ENCODE measurements at places on chromosomes 5 and 9.

- DNase-seq, result peak; percentile 39
These were observed 17.6 kb downstream of the TSTD2 start for GRCh38 chr9:97615439-97616072.

GRCh38 chr9:133162861-133163503 is 732 bp downstream of the GBGT1 start:
- no peak for DNase-seq

- no peak for DNase-seq
These were observed 390.3 kb downstream of the CAAP1 start for GRCh38 chr9:26502311-26502710.

DNA sequence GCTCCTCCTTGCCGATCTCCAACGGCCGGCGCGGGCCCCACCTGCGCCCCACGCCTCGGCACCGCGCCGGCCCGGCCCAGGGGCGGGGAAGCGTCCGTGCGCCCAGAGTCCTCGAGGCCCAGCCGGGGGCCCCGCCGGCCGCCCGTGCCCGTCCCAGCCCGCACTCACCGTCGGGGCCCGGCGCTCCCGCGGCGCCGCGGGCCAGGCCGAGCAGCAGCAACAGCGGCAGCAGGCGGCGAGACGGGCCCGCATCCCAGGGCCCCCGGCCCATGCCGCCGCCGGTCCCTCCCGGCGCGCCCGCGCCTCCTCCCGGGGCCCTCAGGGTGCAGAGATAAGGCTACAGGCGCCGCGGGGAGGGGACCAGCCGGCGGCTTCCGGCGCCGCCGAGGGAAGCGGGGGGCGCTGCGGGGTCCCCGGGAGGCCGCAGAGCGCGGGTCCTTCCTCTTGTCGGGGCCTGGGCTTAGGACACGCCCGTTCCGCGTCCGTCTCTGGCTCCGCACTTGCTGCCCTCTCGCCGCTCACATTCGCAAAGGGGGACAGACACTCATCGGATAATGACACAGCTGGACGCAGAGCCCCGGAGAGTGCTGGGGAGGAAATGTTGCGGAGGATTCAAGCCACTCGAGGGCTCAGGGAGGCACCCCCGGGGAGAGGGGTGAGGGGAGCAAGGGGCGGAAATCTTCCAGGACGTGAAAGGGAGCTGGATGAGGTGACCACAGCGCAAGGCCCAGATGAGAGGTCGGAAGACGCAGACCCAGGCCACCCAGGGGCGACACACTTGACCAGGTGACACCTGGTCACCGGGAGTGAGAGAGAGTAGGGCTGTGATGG is at the start of gene SUSD1:
SUSD1 (minus strand) TSS at position 333 of the 831 bp plus-strand sequence; CDS start at position 271, 62 bp downstream.
- peak; percentile 67 for DNase-seq

DNA sequence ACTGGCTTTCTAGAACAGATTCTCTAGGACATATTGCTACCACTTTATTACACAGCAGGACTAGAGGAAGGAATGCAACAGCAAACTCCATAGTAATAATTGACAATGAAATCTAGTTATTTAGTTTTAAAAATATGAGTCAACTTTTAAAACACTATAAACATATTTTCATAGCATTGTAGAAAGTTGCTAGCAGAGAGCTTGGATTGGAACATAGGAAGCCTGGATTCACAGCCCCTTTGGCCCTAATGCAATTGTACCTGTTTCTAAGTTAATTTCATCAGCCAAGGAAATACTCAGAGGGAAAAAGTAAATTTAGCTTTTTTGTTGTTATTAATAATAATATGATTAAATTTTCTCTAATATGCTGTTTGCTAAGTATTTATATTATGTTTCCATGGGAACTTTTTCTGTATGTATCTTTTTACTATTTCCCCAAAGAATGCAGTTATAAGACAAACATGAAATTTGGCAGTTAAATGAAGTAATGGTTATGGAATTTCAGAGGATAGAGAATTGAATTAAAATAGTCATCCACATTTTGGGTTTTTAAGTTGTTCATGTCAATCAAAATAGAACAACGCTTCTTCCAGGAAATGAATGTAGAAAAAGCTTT is 45.6 kb downstream of the VCAN start:
- no peak for DNase-seq

DNA sequence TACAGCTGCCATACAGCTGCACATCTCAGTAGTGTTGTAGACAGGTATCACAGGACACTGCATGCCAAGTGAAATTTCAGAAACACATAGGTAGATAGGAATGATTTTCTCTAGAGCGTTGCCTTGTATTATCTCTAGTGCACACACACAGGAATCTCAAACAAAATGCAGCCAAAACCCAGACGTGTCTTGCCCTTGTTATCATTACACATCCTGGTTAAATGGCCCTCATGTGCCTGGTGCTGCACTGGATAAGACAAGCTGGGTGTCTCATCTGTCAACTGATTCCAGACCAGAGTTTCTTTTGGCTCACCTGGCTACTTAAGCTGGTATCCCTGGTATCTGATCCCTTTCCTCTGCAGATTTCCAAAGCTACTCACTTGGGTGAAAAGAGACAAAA is 59.7 kb downstream of the SAXO1 start:
- no peak for DNase-seq

DNA sequence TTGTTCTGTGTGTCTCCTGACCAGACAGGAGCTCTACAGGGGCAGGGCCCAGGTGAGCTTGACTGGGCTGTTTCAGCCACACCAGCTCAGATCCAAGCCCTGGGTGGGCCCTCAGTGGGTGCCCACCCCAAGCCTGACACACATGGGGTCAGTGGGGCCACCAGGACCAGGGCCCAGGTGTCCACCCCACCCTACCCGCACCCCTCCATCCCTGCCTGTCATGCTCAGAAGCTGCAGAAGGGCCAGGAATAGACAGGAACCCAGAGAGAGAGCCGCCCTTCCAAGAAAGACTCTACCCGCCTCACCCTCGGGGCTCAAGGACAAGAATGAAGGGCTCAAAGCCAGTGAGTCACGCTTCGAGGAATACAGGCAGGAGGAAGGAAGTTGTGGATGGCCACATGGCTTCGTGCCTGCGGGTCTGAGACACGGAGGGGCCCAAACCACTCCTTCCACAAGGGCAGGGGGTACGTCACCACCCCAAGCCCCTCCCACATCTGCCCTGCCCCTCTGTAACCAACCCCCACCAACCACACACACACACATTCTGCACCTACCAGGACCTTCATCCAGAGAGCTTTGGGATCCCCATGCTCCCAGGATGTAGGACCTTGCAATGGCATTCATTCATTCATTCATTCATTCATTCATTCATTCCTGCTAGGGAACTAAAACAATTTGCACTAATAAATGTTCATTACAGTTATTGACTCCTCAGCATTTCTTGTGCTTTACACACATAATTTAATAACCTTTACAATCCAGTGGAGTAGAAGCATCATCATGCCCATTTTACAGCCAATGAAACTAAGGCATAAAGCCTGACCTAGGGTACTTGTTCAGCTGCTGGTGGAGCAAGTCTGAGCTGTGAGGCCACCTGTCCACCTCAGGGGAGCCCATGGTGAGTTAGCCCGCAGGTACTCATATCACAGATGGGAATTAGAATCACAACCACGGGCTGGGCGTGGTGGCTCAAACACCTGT is 55.9 kb upstream of the STXBP1 start:
- peak; percentile 95 for DNase-seq

GRCh38 chr5:175752826-175753535 is 95.1 kb downstream of the HRH2 start:
- no peak for DNase-seq

GRCh38 chr5:83148370-83148769 is 71.0 kb downstream of the XRCC4 start:
- DNase-seq, result no peak

- no peak for DNase-seq
These were observed 54.7 kb downstream of the SLC38A9 start for GRCh38 chr5:55657443-55657842.

- no peak for DNase-seq
These were observed 2.0 kb downstream of the MATR3 start for GRCh38 chr5:139295346-139296057.

GRCh38 chr5:59615272-59615671 is 278.3 kb downstream of the PDE4D start:
- DNase-seq, result no peak

DNA sequence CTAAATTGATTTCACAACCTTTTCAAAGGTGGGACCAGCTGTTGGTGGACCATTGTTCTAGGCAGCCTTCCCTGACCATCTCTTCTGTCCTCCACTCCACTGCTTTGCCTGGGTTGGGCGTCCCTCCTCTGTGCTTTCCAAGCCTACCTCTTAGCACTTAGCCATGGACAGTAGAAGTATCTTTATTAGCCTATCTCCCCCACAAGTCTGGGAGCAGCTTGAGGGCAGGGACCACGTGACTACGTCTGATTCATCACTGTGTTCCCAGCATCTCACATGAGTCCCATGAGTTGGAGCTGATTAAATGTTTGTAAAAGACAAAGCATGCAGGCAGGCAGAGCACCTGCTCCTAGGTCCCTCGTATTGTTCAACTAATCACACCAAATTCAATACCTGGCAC is 20.9 kb downstream of the MORN5 start:
- DNase-seq, result no peak

- DNase-seq, result peak; percentile 24
These were observed 385.8 kb upstream of the PCSK5 start for GRCh38 chr9:75504721-75505120.

DNA sequence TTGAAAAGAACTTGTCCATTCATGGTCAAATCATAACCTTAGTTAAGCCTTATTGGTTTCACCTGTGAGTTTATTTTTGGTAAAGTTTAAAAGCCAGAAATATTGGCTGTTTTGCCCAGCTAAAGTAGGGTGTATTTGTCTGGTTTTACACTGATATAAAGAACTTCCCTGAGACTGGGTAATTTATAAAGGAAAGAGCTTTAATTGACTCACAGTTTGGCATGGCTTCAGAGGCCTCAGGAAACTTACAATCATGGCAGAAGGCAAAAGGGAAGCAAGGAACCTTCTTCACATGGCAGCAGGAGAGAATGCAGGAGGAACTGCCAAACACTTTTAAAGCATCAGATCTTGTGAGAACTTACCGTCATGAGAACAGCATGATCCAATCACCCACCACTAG is 55.3 kb downstream of the JAKMIP2 start:
- DNase-seq, result no peak

GRCh38 chr5:108753331-108753730 is 5.6 kb downstream of the FER start:
- no peak for DNase-seq

DNA sequence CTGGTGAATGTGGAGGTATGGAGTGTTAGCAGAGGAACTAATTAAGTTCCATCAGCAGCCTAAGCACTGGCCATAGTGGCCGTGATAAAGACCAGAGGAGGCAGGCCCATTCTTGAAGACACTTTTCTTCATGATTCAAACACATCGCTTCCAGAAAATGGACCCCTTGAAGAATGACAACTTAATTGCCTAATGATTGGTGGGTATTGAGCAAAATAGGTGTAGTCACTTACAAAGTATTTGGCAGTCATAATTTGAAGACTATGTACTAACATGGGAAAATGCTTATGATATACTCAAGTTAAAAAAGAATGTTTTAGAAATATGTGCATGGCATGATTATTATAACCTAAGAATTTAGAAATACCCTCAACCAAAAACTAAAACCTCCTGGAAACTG is 44.8 kb downstream of the MEGF10 start:
- no peak for DNase-seq

DNA sequence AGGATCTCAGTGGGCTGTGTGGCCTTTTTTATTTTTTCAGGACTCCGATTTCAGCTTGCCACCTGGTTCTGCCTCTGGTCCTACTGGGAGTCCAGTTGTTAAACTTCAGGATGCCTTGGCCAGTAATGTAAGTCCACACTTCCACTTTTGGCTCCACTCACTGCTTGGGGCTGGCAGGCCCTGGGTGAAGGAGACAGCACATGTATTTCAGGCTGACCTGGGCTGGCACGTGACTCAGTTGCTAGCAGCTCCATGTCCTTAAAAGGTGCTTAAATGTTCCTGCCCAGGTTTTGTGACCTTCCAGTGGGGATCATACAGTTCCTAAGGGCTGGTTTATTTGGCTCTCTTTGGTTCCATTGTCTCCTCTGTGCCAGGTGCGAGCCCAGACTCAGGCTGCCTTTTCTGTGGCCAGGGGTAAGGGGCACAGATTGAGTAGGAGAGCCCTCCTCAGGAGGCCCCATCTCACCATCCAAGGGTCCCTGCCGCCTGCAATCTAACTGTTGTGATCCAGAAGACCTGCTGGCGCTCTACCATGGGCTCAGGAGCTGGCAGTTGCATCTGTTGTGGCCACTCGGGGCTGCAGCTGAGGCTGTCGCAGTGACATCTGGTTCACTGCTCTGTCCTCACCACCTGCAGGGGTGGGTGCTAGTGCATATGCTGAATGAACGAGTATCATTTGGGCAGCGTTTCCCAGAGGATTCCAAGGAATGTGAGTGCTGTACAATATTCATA is 19.2 kb upstream of the POMT1 start:
- DNase-seq, result no peak

GRCh38 chr9:133323991-133324703 is 11.8 kb downstream of the SURF6 start:
- DNase-seq, result no peak

DNA sequence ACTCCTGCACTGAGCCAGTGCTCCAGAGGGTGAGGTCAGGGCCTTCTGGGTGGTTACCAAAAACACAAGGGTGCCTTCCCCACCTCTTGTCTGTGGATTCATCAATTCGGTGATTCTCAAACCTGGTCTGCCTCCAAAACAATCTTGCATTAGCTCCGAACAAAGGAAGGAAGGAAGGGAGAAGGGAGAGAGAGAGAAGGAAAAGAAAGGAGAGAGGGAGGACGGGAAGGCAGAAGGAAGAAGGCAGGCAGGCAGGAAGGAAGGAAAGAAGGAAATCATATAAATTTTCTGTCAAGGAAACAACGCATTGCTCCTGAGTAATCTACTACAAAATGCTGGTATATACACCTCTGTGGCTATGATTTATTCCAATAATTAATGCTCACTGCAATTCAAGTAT is 39.3 kb downstream of the MYO10 start:
- DNase-seq, result no peak

DNA sequence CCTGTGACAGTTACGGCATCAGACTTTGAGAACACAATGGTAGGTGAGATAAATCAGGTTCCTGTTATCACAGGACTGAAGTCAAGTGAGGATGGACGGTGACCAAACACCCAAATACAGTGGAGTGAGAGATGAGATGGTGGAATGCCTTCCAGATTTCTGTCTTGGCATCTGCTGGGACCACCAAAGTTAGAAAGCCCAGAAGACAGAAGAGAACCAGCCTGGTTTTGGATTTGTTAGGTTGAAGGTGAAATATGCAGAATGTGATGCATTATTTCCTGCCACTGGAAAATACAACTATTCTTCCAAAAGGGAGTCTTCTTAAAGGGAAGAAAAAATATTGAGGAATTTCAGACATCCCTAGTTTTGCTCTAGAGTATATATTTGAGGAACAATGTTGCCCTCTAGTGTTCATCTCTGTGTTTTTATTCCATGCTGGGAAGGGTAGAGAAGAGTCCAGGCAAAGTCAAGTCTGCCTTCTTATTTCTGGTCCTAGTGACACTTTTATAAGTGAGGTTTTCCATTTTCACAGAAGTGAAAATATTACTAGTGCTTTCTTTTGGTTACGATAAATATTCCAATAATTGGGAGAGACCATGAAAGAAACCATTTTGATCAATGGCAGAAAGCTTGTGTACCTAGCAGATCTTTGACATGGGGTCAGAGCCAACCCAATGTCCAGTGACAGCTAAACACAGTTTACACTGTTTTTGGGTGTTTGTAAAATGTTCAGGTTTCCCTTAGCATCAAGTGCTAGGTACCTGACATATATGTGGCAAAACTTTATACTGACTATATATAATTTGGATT is 142.3 kb upstream of the ANKH start:
- no peak for DNase-seq
